GM18507 (cell line): ENCODE measurements at places on chromosomes 6 and 20.
A peak's percentile ranks its signal among the peaks of the same experiment; 100 is the strongest.

DNA sequence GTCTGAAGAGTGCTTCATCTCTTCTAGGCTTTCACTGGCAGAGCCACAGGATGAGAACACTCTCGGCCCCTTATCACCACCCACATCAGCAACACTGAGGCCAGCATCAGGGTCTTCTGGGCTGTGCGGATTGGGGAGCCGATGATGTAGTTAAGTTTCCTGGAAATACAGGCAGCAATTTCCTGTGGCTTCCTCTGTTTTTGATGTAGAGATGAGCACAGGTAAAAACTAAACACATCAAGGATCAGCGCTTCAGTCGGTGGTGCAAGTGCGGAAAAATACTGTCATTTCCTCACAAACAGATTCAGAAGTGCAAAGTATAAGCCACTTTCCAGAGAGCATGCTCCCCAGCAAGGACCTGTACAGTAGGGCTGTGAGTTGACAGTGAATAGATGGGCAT is 62.6 kb downstream of the BACH2 start:
- no peak for DNase-seq

GRCh38 chr6:45563041-45563440 is 185.3 kb upstream of the SUPT3H start:
- DNase-seq: no peak

GRCh38 chr20:59817406-59817805 is 116.0 kb downstream of the SYCP2 start:
- DNase-seq: no peak

DNA sequence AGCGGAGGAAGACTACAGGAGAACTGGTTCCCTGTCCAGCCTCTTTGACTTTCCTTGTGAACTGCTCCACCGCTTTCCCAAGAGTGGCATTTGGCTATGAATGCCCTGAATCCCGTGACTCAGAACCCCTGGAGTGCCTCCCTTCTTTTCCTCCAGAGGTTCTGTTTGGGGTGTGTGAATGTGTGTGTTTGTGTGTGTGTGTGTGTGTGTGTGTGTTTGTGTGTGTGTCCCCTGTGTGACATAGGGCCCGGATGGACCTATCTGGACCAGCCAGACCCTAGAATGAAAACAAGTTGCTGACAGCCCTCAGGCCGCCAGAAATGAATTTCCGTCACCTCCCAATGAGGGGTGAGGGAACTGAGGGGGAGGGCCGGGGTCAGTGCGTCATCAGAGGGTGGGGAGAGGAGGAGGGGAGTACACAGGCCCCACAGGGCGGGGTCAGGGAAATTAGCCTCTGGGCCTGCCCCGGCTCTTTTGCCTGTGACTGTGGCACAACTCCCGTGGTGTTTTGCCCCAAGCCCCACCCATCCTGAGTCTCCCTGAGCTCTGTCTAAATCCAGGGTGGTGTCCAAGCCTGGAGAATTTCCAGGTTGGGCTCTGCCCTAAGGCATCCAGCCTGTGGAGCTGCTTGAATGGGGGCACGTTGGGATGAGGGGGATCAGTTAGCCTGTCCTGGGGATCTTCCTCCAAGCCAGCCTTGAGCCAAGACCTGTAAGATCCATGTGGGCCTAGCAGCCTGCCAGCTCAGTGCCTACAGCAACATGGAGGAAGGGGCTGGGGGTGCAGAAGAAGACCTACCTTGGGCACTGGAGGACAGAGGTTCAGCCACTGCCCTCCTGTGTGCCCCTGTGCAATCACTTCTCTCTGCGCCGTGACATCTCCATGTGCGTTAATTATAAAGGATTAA is 15.2 kb upstream of the MRPS18A start:
- no peak for DNase-seq

GRCh38 chr6:106134906-106135634 is 48.9 kb downstream of the PRDM1 start:
- no peak for DNase-seq

GRCh38 chr6:17653198-17653882 is 53.2 kb downstream of the FAM8A1 start:
- DNase-seq: no peak

GRCh38 chr6:160795721-160796120 is 93.7 kb downstream of the PLG start:
- DNase-seq: no peak

GRCh38 chr6:4210629-4211419 is 75.4 kb upstream of the ECI2 start:
- peak; percentile 15 for DNase-seq

DNA sequence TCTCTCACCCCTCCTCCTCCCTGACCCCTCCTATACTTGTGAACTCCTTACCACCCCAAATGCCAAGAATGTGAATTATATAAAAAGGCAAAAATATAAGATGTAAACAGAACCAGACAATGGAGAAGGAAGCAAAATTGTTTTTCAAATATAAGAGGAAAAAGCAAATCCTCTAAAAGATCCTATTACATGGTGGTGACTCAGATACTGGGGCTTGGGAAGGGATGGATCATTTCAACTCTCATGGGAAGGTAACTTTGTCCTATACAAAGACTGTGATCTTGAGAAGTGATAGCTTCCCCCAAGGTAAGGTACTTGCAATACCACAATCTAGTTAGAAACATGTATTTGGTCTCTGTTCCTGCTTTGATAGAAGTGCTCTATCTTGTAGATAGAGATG is 24.6 kb upstream of the TNFRSF21 start:
- no peak for DNase-seq

- no peak for DNase-seq
These were observed 24.4 kb downstream of the KCNQ2 start for GRCh38 chr20:63448031-63448430.

DNA sequence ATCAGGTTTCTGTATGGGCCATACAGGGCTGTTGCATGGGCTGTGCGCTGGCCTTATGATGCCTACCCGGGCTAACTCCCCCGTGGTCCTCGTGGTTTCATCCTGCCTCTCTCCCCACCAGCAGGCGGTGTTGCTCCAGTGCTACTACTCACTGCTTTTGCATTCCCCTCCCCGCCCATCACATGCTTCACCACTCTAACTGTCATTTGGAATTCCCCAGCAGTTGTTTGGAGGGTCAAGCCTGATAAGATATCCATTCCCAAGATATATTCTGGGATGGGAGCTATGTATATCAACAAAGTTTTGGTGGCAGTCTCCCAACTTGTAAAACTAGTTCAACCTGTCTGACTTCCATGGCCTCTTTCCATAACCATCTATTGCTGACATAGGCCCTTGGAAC is 233.2 kb upstream of the SOX4 start:
- DNase-seq: no peak

- no peak for DNase-seq
These were observed 361.8 kb upstream of the PLCB4 start for GRCh38 chr20:8706961-8707700.

DNA sequence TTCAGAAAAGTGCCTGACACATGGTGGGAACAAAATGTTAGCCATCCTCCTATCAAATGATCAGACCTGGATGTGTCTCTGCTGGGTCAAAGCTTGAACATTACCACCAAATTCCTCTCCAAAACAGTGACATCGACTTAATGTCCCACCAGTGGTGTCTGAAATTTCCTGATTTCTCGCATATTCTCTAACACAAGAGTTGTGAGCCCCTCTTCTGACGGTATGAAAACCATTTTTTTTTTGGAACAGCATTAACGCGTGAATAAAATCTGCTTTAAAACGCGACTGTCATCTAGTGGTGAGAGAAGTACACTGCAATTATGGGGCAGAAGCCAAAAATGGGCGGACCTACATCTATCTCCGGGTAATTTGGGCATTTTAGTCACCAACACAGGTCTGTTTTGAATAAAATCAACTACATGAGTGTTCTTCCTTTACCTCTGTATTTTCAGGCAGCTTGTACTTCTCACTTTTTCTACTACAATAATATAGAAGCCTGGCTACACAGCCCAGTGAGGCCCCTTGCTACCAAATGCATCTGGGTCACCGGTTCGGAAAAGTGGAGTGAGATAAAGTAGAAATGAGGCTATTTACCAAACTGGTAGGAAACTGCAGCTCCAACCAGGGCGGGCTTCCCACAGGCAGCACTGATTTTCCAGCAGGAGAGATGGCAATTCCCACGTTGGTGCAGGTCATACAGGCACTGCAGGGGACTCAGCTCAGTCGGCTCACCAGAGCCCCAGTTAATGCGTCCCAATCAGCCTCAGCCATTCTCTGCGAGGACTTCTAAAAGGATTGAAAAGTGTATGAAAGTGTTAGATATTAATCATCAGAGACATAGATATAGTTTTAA is 27.4 kb downstream of the MGME1 start:
- DNase-seq: no peak
